ENCODE measurements at places on chromosomes 1 and 21.

GRCh38 chr21:41816583-41817165, 49.8 kb upstream of the RIPK4 start:
- DNase-seq: peak; percentile 51

GRCh38 chr1:56457756-56458375, 121.5 kb downstream of the PLPP3 start:
- DNase-seq: no peak

- no peak for DNase-seq
These were observed 20.5 kb upstream of the RPTN start for GRCh38 chr1:152179566-152179965.

DNA sequence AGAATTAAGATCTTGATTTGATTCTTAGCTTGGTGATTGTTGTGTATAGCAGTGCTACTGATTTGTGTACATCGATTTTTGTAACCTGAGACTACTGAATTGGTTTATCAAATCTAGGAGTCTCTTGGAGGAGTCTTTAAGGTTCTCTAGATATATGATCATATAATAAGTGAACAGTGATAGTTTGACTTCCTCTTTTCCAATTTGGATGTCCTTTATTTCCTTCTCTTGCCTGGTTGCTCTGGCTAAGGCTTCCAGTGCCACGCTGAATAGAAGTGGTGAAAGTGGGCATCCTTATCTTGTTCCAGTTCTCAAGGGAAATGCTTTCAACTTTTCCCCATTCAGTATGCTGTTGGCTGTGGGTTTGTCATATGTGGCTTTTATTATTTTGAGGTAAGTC, 61.5 kb upstream of the LYST start:
- DNase-seq: no peak

DNA sequence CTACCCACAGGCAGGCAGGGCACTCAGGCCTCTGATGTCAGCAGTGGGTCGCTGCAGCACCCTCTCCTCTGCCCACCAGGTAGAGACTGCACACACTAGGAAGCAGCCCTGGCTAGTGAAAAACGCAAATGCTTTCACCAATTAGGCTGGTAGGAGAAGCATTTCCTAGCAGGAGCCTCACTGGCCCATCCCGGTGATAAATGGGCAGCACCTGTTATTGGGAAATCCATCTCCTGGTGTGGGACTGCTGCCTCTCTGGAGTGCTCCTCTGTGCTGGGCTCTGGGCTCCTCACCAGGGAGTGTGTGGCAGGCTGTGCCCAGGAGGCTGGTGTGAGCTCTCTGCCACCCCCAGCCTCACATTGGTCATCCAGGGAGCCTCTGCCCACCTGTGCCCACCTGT, 28.6 kb downstream of the LRP8 start:
- DNase-seq: no peak

DNA sequence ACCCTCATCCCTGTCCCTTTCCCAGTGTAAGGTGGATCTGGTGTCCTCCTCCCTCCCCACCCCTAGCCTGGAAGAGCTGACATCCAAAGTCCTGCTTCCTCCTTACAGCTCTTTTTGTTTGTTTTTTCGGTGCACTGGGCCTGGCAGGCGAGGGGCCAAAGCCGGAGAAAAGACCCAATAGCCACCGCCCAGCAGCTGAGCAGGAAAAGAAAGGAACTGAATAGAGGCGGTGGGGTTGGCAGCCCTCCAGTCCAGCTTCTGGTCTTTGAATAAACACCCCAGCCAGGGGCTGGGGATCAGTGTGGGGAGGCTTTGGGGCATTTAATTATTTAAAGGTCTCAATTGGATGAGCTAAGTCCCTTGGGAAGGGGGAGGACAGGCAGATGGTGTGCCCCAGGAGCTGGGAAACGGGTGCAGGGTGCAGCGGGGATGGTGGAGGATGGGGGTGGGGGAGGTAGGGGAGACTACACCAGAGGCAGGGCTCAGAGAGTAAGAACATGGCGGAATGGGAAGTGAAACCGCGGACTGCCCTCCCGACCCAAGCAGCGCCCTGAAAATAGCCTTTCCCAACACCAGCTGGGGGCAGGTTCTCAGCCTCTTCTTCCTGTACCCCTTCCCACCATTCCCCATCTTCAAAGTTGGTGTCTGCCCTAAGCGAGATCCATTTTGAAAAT, 20.2 kb downstream of the BTG2 start:
- peak; percentile 60 for DNase-seq

Measured in right kidney (tissue), 9 donors.